ENCODE measurements at places on chromosomes 6 and 20.
A peak's percentile ranks its signal among the peaks of the same experiment; 100 is the strongest.

DNA sequence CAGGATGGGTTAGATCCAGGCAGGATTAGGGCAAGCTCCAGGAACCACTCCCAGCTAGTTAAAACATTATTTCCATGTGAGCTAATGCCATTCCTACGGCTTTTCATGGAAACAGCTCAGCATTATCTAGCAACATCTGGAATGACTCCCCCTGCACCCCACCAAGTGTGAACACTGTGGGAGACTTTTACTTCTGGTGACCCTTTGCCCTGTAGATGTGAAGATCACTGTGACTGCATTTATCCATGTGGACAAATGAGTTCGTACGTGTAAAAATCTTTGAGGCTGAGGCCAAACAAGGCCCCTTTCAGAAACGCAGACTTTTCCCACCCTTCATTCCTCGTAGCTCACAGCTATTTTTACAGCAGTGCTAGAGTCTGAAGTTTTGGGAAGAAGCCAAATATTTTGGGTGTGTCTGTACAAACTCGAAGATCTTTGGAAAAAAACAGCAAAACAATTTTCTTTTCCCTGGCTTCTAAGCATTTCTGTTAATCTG, 221.8 kb upstream of the SOX4 start:
- no peak for DNase-seq

GRCh38 chr6:88048578-88048977, 937 bp downstream of the SPACA1 start:
- DNase-seq: no peak

- DNase-seq: peak; percentile 100
Measured at GRCh38 chr20:34111702-34112599, at the start of gene EIF2S2. TSS of gene EIF2S2 (minus strand) at chr20:34112243. CDS start at chr20:34112110, 133 bp downstream.

- no peak for DNase-seq
Measured at GRCh38 chr20:36298061-36298460, 8.1 kb upstream of the DLGAP4 start.

- no peak for DNase-seq
Measured at GRCh38 chr6:122066200-122066599, 333.3 kb upstream of the HSF2 start.

- DNase-seq: no peak
Measured at GRCh38 chr6:23526526-23526925, 599.5 kb upstream of the NRSN1 start.

DNA sequence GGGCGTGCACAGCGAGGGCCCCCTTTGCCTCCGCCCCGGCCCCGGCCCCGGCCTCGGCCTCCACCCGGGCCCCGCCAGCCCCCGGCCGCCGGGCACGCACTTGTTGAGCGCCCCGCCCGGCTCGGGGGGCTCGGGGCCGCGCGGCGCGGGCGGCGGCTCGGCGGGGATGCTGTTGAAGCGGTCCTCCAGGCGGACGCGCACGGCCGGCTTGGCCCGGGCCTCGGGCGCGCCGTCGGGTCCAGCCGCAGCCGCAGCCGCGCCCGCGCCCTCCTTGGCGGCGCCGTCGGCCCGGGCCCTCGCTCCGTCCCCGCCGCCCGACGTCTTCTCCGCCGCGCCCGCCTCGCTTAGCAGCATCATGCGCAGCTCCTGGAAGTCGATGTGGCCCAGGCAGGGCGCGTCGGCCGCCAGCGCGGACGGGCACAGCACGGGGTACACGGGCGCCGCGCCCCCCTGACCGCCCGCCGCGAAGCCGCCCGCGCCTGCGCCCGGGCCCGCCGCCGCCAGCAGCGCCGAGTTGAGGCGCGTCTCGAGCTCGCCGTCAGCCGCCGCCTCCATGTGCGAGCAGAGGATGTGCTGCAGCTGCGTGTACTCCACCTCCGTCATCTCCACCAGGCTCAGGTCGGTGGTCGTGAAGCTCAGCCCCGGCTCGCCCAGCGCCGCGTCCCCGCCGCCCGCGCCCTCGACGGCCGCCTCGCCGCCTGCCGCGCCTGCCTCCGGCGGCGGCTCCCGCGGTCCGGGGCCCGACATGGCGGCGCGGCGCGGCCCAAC, 514 bp downstream of the TCFL5 start:
- DNase-seq: peak; percentile 6

GRCh38 chr20:38141204-38141888, 23.7 kb downstream of the TGM2 start:
- DNase-seq: no peak

- DNase-seq: no peak
Measured at GRCh38 chr20:2176946-2177345, 75.3 kb downstream of the STK35 start.

GRCh38 chr6:88728756-88729155, 234.7 kb downstream of the RNGTT start:
- no peak for DNase-seq

- DNase-seq: no peak
Measured at GRCh38 chr20:15236812-15237211, 899.4 kb upstream of the FLRT3 start.

- DNase-seq: no peak
Measured at GRCh38 chr6:53818858-53819609, 24.2 kb downstream of the LRRC1 start.

- no peak for DNase-seq
Measured at GRCh38 chr6:23447731-23448130, 678.3 kb upstream of the NRSN1 start.

DNA sequence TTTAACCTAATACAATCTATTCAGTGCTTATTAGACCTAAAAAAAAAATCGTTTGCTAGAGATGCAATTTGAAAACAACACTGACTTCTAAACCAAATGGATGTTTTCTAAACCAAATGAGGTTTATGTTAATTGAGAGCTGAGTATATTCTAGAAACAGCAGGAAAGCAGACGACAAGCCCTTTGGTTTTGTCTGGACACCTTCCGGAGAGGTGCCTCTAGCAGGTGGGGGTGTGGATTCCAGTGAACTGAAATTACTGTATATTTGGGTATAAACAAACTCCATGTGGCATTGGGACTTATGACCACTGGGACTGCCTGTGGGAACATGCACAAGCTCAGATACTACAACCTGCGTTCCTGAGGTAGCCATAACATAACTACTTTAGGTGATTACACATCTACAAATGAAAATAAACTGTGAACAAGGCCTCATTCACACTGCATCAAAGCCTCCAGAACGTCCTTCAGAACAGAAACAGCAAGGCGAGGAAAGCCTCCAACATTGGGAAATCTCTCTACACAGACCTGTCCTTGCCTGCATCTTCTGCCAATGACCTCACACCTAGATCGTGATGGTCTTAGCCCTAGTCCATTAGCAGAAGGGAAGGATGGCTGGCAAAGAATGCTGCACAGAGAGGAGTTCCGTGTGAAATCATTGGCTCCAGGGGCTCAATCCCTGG, 206.8 kb upstream of the FOXQ1 start:
- no peak for DNase-seq

Data from CD14-positive monocyte (primary cell).